Daoy (cell line): ENCODE measurements at places on chromosomes 3 and 15. TPM values are rescaled to one million over a fixed set of nuclear protein-coding genes. Genes with fewer than 3 reads are reported as not detected.

Gene CXCR6
- total RNA-seq = not detected in 2 replicates

Gene TOPBP1
- 83.4 and 84.9 TPM in 2 replicates for total RNA-seq

Gene GUCA1C
- not detected in 2 replicates for total RNA-seq

Gene TUSC7
- total RNA-seq = not detected in 2 replicates

Gene APOD
- total RNA-seq = not detected in 2 replicates

Gene NDUFAF3
- total RNA-seq = 60.1 and 65.4 TPM in 2 replicates

Gene MESP1
- total RNA-seq = 1.2 and 1.5 TPM in 2 replicates

Gene MGLL
- 32.1 and 37.1 TPM in 2 replicates for total RNA-seq

Gene GPR62
- total RNA-seq = not detected in 2 replicates

Gene C2CD4B
- not detected in 2 replicates for total RNA-seq

Gene FAM43A
- 69.2 and 82.0 TPM in 2 replicates for total RNA-seq

Gene IL16
- total RNA-seq = 0.06 TPM in 1 of 2 replicates, not detected in the other

Gene SATB1
- total RNA-seq = 12.6 and 15.4 TPM in 2 replicates

GRCh38 chr3:150913133-150913922 is 8.1 kb upstream of the MINDY4B start:
- no peak for DNase-seq

GRCh38 chr15:74821091-74821789 is 5.2 kb upstream of the CPLX3 start:
- DNase-seq = no peak

DNA sequence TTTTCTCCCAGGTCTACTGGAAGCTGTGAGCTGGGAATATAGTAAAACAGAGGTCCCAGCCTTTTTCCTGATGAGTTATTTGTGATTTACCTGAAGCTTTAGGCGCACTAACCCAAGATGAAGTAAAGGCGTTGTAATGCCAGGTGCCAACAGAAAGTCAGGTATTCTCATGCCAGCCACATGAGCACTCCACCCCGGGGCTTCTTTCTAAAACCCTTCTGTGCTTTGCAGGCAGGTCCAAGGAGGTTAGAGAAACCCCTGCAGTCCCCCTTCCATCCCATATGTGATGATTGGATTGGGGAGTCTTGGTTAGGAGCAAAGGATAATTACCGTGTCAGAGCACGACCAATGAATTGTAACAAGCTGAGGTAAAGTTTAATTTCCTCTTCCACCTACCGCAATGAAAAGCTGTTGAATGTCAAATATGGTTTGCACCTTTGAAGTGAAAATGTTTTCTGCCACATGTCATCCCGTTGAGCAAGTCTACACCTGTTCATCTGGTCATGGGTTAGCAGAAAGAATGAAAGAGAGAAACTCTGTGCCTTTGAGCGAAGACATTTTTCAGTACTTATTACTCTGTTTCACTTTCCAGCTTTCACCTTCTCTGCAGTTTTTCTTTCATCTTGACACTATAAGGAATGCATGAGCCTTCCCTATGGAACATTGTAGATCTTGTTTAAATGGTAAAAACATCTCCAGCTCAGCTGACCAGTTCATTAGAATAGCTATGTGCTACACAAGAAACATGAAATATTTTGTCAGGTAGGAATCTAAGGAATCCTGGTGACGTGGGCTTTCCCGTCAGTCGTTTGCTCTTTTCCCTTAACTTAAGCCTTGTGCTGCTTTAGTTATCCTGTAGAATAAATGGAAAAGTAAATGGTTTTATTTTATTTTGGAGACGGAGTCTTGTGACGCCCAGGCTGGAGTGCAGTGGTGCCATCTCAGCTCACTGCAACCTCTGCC is 204.6 kb upstream of the IL12A start:
- DNase-seq = no peak

GRCh38 chr15:69612112-69612511 is 159.5 kb downstream of the RPLP1 start:
- DNase-seq = no peak

DNA sequence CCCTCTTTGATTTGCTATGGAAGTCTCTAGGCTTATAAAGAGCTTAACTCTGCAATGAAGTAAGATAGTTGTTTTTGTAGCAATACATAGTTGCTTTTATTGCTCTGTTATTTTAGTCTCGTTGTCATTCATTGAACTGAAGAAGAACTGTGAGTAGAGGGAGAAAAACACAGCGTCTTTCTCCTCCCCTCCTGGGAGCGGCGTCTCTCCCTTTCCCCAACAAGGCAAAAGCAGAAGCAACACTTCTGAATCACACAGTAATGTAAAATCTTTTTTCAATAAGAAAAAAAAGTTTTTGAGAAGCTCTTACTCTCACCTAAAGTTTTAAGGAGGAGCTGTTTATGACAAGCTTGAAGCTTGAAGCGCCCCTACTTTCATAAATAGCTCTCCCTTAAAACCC is 119.3 kb upstream of the SLC7A14 start:
- no peak for DNase-seq

- no peak for DNase-seq
These were observed 108.4 kb downstream of the SERPINI1 start for GRCh38 chr3:167843886-167844285.

DNA sequence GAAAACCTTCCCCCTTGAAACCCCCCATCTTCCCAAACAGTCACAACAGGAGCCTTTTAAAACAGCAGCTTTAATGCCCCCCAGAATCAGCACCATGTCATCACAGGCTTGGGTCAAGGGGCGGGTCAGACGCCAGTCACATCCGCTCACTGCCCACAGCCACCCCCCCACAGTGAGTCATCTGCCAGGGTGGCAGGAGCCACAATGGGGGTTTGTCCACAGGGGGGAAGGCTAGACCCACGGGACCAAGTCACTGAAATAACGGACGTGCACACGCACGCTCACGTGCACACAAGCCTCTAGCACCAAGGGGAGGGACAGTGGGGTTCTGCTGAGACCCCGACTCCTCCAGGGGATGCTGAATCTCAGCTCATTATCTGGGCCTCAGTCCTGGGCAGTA is 441 bp upstream of the UCN2 start:
- peak; percentile 92 for DNase-seq

GRCh38 chr3:139394116-139394515 is 4.7 kb upstream of the COPB2 start:
- DNase-seq = no peak

DNA sequence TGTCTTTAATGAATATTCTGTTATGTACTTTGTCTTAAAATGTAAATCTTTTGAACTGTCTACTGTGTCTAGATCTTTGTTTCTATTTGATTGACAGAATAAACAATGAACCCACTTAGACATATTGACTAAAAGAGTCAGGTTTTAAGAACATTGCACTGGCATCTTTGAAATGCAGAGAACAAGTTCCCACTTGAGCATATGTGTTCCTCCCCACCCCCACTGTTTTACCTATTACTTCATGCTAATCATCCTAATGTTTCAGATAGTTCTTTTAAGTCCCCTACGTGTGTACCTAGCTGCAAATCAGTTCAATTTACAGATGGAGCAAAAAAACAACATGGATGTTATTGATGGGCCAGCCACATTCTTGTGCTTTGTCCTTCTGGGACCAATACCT is 11.7 kb upstream of the TCF12 start:
- no peak for DNase-seq

- no peak for DNase-seq
These were observed 65.5 kb downstream of the LINGO1 start for GRCh38 chr15:77567202-77567601.

GRCh38 chr3:148643389-148643840 is 54.3 kb upstream of the AGTR1 start:
- DNase-seq = no peak

DNA sequence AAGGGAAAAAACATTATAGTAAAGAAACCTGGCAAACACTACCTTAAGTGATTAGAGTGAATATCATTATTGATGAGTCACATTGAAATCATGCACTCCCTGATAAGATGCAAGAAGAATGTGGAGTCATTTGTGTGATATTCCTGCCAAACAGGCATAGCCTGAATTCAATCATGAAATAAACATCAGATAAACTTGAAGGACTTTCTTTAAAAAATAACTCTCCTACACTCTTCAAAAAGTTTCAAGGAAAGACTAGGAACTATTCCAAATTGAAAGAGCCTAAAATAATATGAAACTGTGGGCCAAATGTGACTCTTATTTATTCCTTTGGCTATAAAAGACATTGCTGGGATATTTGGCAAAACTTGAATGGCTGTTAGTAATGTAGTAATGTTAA is 625.7 kb upstream of the LMCD1 start:
- DNase-seq = no peak

DNA sequence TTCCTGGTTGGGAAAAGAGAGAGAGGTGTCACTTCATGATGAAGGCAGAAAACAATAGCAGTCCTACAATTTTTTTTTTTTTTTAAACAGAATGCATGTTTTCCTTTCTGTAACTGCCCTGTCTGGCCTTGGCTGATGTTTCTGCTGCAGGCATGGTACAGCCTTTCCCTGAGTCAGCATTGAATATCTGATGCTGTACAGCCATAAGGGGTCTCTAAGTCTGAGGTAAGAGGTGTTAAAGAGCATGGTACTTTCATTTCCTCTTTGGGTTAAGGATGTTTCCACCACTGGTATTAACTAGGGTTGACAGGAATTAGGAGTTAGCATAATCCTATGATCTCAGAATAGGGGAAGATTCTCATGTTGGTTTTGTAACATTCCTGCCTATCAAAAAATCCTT is 147.4 kb downstream of the CHST2 start:
- DNase-seq = no peak

GRCh38 chr3:179726075-179726699 is 73.3 kb downstream of the USP13 start:
- DNase-seq = no peak

DNA sequence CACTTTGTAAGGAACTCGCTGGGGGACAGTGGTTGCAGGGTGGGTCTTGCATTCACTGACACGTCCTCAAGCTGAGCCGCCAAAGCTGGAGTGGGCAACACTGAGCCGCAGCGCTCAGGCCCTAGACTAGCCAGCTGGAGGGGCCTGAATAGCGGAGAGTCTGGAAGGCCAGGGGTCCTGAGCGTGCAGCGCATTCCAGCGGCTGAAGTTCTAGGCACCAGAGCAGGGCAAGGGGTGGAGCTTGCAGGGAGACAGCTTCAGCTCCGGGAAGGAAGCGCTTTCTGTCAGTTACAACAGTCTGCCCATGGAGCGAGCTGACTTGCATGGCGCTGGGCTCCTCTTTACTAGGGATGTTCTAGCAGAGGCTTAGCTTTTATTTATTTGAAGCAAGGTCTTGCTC is 2.7 kb downstream of the MAP6D1 start:
- DNase-seq = no peak

GRCh38 chr3:78604341-78604740 is 1163.5 kb downstream of the ROBO1 start:
- DNase-seq = no peak

DNA sequence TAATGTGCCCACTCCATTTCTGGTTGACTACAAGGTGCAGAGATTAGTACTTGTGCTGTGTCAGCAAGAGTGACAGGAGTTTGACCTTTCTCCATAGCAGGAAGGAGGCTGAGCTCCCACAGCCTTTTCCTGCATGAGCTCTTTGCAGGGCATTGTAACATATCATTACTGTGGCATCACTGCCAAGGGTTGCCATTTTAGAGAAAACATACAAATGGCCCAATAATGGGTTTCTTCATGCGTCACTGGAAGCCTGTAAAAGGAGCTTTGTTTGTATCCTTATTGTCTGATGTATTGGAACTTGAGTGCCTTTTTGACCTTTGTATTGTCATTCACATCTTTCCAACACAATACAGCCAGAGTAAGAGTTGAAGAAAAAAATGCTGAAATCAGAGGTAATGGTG is 323.0 kb upstream of the CDIN1 start:
- DNase-seq = no peak

GRCh38 chr3:66481071-66482017 is 19.5 kb downstream of the LRIG1 start:
- no peak for DNase-seq

DNA sequence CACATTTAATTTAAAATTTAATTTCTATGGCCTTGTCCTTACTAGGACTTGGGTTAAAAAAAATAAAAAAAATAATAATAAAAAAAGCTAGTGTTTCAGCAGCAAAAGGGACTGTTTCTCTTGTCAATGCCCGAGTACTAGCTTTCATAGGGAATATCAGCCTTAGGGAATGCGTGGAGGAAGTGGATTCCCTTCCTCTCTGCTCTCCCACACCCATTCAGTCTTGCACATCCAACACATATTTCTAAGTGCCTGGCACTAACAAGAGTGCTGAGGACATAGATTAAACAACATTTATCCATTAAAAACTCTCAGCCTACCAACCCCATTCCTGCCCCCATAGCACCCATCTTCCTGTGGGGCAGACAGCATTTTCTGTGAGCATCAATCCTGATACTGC is 6.2 kb downstream of the ZNF385D start:
- DNase-seq = no peak

DNA sequence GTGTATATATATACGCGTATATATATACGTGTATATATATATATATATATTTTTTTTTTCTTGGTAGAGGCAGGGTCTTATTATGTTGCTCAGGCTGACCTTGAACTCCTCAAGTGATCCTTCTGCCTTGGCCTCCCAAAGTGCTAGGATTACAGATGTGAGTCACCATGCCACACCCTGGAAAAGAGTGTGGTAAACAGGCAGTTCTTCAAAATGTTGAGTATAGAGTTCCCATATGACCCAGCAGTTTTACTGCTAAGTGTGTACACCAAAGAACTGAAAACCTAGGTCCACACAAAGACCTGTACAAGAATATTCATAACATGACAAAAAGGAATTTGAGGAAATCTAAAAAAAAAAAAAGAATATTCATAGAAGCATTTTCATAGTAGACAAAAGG is 71.8 kb upstream of the GCNT3 start:
- peak; percentile 28 for DNase-seq

DNA sequence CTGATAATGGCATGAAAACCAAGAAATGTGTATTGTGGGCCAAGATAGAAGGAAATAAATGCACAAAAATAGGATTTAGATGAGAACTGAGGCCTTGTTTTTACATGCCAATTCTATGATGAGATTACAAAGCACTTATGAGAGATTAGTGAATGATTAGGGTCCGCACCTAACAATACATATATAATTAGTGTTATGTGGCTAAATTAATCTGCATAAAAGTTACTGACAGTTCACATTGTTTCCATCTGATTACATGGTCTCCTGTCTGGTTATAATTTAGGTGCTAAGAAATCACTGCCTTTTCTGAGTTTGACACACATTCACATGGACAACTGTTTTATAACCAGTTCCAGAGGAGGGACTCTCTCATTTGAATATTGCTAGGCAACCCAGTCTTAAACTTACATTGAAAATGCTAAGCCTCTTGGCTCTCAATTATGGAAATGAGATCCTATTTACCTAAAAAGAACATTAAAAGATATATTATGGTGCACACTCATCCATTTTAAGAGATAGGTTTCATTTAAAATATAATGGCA is 117.0 kb upstream of the ARL6 start:
- DNase-seq = no peak

DNA sequence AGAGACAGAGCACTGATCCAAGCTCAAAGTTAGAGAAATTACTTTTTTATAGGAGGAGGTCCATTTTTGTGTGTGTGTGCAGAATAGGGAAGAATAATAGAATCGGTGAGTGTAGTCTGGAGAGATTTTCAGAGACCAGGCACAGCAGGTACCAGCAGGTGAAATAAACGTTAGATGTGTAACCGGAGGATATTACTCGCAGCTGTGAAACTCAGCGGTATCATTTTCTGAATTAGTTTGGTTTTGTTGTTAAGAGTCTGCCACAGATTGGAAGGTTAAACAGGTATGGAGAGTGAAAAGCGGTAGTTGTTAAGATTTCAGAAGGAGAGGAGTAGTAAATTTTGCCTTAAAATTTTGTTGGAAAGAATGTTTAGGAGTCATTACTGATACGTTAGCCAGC is 69.9 kb downstream of the RGMA start:
- DNase-seq = no peak
